NCI-H187 (cell line): ENCODE measurements at places on chromosomes 1 and 21.
A peak's percentile ranks its signal among the peaks of the same experiment; 100 is the strongest.

GRCh38 chr1:17289721-17290120 lies 18.3 kb upstream of the PADI4 start:
- DNase-seq, result no peak

GRCh38 chr1:6700853-6701436 lies 671 bp downstream of the DNAJC11 start:
- no peak for DNase-seq

- peak; percentile 27 for DNase-seq
Measured at GRCh38 chr1:185681034-185681633, 53.1 kb upstream of the HMCN1 start.

GRCh38 chr1:112046630-112047029 lies 57.2 kb upstream of the KCND3 start:
- no peak for DNase-seq
